IMR-90 (cell line): ENCODE measurements at places on chromosomes 12 and 14.
A peak's percentile ranks its signal among the peaks of the same experiment; 100 is the strongest.

GRCh38 chr12:58359084-58359483 lies 417.7 kb downstream of the ATP23 start:
- peak; percentile 37 for DNase-seq
- H3K27ac ChIP-seq: peak overlapping the region; percentile 59; the same call in 1 of the 2 replicates
- peaks cover 8% of the 10 kb centered on the region for H3K4me1 ChIP-seq
- no peaks in the 10 kb centered on the region for H3K27me3 ChIP-seq
- no peak overlapping the region for H3K4me3 ChIP-seq
- no peaks in the 10 kb centered on the region for H3K36me3 ChIP-seq

DNA sequence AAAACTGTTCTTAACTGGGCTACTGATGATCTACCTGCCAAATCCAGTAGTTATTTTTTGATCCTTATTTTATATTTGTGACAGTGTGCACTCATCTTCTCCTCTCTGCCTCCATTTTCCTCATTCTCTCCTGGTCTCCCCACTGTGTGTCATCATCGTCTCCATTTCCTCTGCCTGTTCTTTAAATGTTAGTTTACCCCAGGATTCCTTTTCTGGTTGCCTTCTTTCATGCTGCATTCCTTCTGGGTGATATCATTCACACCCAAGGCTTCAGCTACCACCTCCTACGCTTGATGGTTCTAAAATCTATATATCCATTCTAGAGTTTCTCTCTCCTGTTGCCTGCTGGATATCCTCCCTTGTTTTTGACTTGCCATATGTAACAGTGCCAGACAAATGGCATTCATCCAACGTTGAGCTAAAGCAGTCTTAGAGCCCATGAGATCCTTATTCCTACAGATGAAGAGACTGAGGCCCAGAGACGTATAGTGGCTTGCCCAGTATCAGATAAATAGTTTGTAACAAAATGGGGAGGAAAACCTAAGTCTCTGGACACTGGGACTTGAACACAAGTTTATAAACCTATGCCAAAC lies 109.5 kb downstream of the DIP2B start:
- H3K27ac ChIP-seq: no peak overlapping the region
- H3K27me3 ChIP-seq: no peaks in the 10 kb centered on the region
- no peak overlapping the region for H3K4me3 ChIP-seq
- peaks cover 7% of the 10 kb centered on the region for H3K4me1 ChIP-seq
- peak; percentile 78 for DNase-seq

GRCh38 chr14:54627219-54627539 lies 60.3 kb downstream of the SAMD4A start:
- peaks cover 30% of the 10 kb centered on the region for H3K4me1 ChIP-seq
- DNase-seq: no peak
- H3K36me3 ChIP-seq: no peaks in the 10 kb centered on the region; the same call in 1 of the 2 replicates
- no peaks in the 10 kb centered on the region for H3K27me3 ChIP-seq

DNA sequence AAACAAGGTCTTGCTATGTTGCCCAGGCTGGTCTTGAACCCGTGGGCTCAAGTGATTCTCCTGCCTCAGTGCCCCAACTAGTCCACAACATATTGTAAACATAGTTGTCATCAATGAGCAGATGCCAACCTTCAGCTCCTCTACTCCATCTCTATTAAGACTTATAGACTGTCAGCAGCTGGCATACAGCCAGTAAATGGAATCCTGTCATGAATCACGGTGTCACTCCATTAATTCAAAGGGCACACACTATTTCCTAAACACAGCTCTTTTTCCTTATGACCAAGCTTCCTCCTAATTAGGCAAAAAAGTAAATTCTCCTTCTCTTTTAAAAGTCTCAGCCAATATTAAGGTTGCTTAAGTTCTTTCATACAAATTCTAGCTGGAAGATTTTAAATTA lies 111.2 kb downstream of the ITPR2 start:
- peaks cover 4% of the 10 kb centered on the region for H3K4me1 ChIP-seq
- no peaks in the 10 kb centered on the region for H3K36me3 ChIP-seq
- DNase-seq: no peak
- no peaks in the 10 kb centered on the region for H3K27me3 ChIP-seq
- no peak overlapping the region for H3K4me3 ChIP-seq

DNA sequence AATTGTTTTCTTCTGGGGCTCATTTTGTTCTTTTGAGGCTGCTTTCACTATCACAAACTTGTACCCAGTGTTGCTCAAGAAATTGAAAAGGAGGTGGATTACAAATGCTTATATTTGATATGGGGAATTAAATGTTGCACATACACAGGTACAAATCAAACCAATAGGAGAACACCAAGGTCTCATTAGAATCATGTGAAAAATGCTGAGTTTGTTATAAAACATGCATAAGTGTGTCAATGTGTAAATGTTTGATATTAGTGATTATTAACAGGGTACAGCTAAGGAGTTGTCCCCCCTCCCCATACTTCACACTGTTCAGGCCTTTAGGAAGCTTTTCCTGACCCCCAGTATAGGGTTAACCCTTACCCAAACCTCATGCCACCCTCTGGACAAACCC lies 971.2 kb upstream of the SEL1L start:
- H3K4me3 ChIP-seq: no peak overlapping the region
- no peaks in the 10 kb centered on the region for H3K4me1 ChIP-seq
- DNase-seq: no peak
- H3K36me3 ChIP-seq: no peaks in the 10 kb centered on the region
- no peaks in the 10 kb centered on the region for H3K27me3 ChIP-seq
- H3K27ac ChIP-seq: no peak overlapping the region

GRCh38 chr12:94255428-94255827 lies 107.1 kb downstream of the PLXNC1 start:
- DNase-seq: no peak
- peaks cover 9% of the 10 kb centered on the region for H3K27me3 ChIP-seq
- no peaks in the 10 kb centered on the region for H3K4me1 ChIP-seq

- peak overlapping the region; percentile 24; the same call in 1 of the 2 replicates for H3K27ac ChIP-seq
- H3K27me3 ChIP-seq: no peaks in the 10 kb centered on the region
- H3K4me1 ChIP-seq: no peaks in the 10 kb centered on the region
- no peak overlapping the region for H3K4me3 ChIP-seq
- DNase-seq: no peak
Observed at GRCh38 chr12:131720921-131721320, 10.0 kb downstream of the SFSWAP start.

DNA sequence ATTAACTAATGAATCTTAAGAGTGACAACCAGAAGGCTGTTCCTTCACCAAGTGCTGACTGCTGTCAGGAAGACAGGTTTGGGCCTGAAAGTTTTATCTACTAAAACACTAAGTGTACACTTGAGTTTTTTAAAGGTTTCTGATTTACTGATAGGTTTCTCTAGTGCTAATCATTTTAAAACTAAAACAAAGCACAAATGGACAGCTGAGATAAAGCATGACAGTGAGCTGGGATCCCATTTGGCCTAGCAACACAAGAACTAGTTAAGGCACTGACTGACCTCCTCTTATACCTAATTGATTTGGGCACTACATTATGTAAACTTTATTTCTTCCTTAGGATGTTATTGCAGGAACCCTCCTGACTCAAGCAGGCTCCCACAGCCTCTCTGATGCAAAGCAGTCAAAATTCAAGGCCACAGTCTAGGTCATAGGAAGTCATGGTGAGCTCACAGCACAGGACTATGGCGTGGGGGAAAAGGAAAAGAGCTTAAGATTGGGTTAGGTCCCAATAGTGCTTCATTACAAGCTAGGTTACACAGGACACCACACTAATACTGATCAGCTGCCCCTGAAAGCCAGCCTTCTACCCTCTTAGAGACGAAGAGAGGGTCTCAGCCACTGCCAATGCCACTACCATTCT lies 3.5 kb downstream of the STXBP6 start:
- no peaks in the 10 kb centered on the region for H3K36me3 ChIP-seq
- no peak overlapping the region for H3K27ac ChIP-seq
- no peak overlapping the region for H3K4me3 ChIP-seq
- peak; percentile 26 for DNase-seq
- peaks cover 1% of the 10 kb centered on the region; the same call in 1 of the 2 replicates for H3K27me3 ChIP-seq
- peaks cover 3% of the 10 kb centered on the region; the same call in 1 of the 2 replicates for H3K4me1 ChIP-seq

GRCh38 chr12:42568952-42569915 lies 20.3 kb downstream of the PRICKLE1 start:
- H3K27ac ChIP-seq: no peak overlapping the region
- no peaks in the 10 kb centered on the region for H3K27me3 ChIP-seq
- H3K4me1 ChIP-seq: peaks cover 20% of the 10 kb centered on the region
- no peak overlapping the region for H3K4me3 ChIP-seq
- H3K36me3 ChIP-seq: no peaks in the 10 kb centered on the region

DNA sequence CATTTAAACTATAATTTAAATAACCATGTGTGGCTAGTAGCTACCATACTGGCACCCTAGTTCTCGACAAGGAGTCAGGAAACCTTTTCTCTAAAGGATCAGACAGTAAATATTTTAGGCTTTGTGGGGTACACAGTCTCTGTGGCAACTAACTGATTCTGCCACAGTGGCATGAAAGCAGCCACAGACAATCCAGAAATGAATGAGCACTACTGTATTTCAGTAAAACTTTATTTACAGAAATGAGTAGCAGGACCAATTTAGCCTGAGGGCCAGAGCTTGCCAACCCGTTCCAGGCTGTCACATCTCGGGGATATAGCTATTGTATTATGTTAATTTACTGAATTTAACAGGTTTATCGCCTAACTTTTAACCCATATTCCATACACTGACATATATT lies 278.7 kb downstream of the ITPR2 start:
- H3K4me1 ChIP-seq: no peaks in the 10 kb centered on the region
- H3K27me3 ChIP-seq: no peaks in the 10 kb centered on the region
- H3K27ac ChIP-seq: no peak overlapping the region
- no peaks in the 10 kb centered on the region; the same call in 1 of the 2 replicates for H3K36me3 ChIP-seq
- no peak for DNase-seq

DNA sequence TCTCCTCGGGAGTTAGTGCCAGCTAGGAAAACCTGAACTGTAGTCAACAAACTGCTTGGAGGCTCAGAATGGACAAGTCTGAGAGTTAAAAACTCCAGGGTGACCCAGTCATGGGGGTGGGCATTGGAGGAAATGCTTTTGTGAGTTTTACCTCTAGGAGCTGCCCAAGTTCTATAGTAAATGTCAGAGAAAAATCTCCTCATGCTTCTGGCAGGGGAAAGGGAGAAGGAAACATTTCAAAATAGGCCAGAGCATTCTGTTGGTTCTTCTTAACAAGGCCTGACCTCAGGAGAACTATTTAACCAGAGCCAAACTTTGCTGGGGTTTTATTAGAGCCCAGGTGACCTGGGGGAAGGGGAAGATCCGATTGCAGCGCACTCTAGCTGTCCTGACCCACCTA lies 12.3 kb downstream of the NINJ2 start:
- H3K4me3 ChIP-seq: no peak overlapping the region
- H3K36me3 ChIP-seq: no peaks in the 10 kb centered on the region
- H3K27ac ChIP-seq: no peak overlapping the region
- H3K27me3 ChIP-seq: peaks cover 2% of the 10 kb centered on the region
- peaks cover 1% of the 10 kb centered on the region; the same call in 1 of the 2 replicates for H3K4me1 ChIP-seq
- DNase-seq: no peak

- no peaks in the 10 kb centered on the region for H3K36me3 ChIP-seq
- DNase-seq: no peak
- no peak overlapping the region for H3K4me3 ChIP-seq
Observed at GRCh38 chr12:106147956-106148355, 9.2 kb upstream of the NUAK1 start.

DNA sequence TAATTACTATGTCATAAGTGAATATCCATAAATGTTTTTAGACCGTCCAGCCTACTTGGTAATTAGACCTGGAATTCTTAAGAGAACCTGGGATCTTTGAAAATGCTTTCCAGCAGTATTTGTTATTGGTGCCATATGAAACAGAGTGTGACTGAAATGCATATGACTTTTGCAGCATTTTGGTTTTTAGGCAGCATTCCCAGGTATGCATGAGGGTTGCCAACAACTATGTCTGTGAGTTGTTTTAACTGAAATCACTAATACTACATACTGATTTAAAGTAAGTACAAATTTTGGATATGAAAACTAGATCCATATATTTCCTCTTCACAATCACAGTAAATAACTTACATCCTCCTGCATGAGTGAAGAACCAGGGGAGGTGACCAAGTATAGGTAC lies 437.7 kb upstream of the FAR2 start:
- no peaks in the 10 kb centered on the region for H3K4me1 ChIP-seq
- DNase-seq: peak; percentile 7
- H3K27ac ChIP-seq: no peak overlapping the region

- no peaks in the 10 kb centered on the region for H3K36me3 ChIP-seq
- no peaks in the 10 kb centered on the region for H3K4me1 ChIP-seq
- no peak for DNase-seq
- H3K27ac ChIP-seq: no peak overlapping the region
- H3K27me3 ChIP-seq: peaks cover 6% of the 10 kb centered on the region; the same call in 1 of the 2 replicates
Observed at GRCh38 chr14:73249108-73249507, 11.8 kb downstream of the PAPLN start.

- DNase-seq: peak; percentile 48
- no peaks in the 10 kb centered on the region for H3K36me3 ChIP-seq
- H3K27ac ChIP-seq: no peak overlapping the region
- H3K4me3 ChIP-seq: no peak overlapping the region
- no peaks in the 10 kb centered on the region for H3K27me3 ChIP-seq
Observed at GRCh38 chr14:80587096-80587724, 354.3 kb downstream of the CEP128 start.

GRCh38 chr12:124506145-124506831 lies 61.1 kb downstream of the NCOR2 start:
- H3K27me3 ChIP-seq: no peaks in the 10 kb centered on the region
- H3K4me3 ChIP-seq: no peak overlapping the region
- H3K36me3 ChIP-seq: 0 out of 2 replicates have a peak, but pooled peaks cover 2% of the 10 kb centered on the region
- peaks cover 21% of the 10 kb centered on the region for H3K4me1 ChIP-seq

DNA sequence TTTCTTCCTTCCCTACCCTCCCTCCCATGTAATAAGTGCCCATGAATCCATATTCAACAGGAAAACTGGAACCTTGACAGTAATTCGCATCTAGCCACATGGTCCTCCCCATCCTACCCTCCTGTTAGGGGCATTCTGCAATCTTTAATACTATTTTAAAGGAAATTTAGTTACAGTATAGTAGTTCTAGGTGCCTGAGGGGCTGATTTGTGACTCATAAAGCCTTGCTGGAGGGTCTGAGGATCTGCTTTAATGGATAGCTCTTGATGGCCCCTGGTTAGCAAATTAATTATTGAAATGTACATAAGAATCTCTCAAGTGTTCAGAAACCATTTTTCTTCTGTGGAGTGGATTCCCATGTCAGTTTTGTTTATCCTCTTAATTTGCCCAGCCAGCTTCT lies 54.1 kb downstream of the ESRRB start:
- no peaks in the 10 kb centered on the region for H3K4me1 ChIP-seq
- H3K27ac ChIP-seq: no peak overlapping the region
- H3K4me3 ChIP-seq: no peak overlapping the region
- H3K36me3 ChIP-seq: no peaks in the 10 kb centered on the region
- no peak for DNase-seq

GRCh38 chr12:54412786-54413185 lies 6.3 kb downstream of the ITGA5 start:
- no peak overlapping the region for H3K4me3 ChIP-seq
- DNase-seq: no peak

- no peaks in the 10 kb centered on the region for H3K36me3 ChIP-seq
- no peaks in the 10 kb centered on the region for H3K27me3 ChIP-seq
- peaks cover 22% of the 10 kb centered on the region for H3K4me1 ChIP-seq
Observed at GRCh38 chr12:96427269-96427729, 27.1 kb upstream of the CDK17 start.

DNA sequence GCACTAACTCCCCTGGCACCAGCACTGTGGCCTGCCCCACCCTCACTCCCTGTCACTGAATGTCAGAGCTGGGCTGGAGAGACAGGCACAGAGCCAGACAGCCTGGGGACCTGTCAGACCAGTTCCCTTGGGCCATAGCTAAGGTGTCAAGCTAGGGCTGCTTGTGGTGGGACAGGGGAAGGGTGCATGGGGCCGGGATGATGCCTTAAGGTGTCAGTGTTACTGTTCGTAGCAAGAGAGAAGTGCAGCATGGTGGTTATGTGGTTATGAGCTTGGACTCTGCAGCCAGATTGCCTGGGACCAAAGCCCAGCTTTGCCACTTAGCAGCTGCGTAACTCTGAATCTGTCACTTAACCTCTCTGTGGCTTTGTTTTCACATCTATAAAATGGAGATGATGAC lies 3.8 kb downstream of the RAPGEF3 start:
- peaks cover 21% of the 10 kb centered on the region for H3K4me1 ChIP-seq
- H3K27me3 ChIP-seq: no peaks in the 10 kb centered on the region
- no peak overlapping the region for H3K4me3 ChIP-seq
- no peak overlapping the region for H3K27ac ChIP-seq
- H3K36me3 ChIP-seq: no peaks in the 10 kb centered on the region
- DNase-seq: no peak
